ENCODE measurements at places on chromosomes 2 and 18.
A peak's percentile ranks its signal among the peaks of the same experiment; 100 is the strongest.

GRCh38 chr18:44599412-44599811, 81.3 kb upstream of the SETBP1 start:
- no peak for DNase-seq

DNA sequence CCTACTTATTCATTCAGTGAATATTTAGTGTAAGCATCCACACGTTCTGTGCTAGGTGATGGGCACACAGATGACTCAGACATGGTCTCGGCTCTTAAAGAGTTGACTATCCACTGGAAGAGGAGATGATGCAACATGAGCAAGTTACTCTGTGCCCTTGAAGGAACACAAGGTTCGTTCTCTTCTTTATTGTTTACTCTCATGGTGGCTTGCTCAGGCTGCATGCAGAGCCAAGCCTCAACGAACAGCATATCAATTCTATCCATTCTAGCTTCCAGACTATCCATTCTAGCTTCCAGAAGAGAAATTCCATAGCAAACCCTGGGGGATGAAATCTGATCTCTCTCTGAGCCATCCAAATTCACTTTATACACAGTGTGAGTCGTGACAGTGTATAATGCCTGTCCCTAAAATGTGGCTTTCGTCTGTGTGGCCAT, 68.1 kb upstream of the CTAGE1 start:
- no peak for DNase-seq

- DNase-seq = no peak
These were observed 108.6 kb upstream of the CNTNAP5 start for GRCh38 chr2:123916531-123916930.

- DNase-seq = no peak
These were observed 123.1 kb downstream of the EIPR1 start for GRCh38 chr2:3254442-3254941.

DNA sequence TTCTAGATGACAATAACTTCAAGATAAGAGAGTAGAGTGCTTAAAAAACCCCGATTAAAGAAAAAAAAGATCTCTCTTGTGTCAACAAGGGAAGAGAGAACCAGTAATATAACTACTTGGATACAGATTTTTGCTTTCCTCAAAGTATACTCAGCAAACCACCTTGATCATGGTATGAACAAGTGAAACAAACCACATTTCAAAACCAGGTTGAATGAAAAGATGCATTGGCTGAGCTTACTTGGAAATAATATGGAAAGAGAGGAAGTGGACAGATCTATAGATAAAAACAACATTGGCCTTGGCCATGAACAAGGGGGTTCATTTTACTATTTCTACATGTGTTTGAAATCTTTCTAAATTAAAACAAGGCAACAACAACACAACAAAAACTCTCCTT, 50.1 kb downstream of the ATP8B1 start:
- DNase-seq = no peak

DNA sequence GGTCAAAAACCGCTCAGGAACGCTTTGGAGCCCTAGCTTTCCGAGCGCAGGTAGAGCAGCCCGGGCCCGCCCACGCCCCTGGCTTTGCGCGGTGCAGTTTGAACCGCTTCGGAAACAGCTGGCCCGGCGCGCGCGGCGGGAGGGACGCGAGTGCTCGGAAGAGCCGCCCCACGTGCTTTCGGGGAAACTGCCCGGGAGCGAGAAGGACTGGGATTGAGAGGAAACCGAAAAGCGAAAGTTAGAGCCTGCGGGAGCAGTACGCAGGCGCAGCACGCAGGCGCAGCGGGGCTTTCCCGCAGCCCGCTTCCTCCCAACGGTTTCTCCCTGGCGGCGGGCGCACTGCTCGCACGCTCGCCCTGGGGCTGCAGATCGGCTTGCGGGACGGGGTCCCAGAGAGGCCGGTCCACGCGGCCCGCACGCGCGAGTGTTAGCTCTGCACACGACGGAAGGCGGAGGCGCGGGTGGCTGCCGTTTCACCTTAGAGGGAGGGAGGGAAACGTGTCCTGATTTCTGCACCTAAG, 6.3 kb upstream of the STAT1 start:
- DNase-seq = peak; percentile 90

DNA sequence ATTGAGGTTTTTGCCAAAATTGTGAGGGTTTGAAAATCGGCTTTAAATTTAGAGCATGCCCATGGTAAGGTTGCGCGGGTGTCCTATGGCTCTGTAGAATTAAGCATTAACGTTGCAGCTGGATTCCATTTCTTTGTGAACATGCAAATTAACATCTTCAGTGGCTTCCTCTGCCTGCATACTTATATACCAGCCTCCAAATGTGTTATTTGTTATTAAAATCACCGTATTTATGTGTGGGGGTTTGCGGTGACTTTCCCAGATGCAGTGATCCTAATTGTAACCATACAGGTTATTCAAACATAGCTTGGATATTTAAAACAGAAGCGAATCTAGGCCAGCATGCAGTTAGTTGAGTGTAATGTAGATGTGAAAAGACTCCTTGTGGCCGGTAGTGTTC, 80.2 kb downstream of the TGOLN2 start:
- no peak for DNase-seq

DNA sequence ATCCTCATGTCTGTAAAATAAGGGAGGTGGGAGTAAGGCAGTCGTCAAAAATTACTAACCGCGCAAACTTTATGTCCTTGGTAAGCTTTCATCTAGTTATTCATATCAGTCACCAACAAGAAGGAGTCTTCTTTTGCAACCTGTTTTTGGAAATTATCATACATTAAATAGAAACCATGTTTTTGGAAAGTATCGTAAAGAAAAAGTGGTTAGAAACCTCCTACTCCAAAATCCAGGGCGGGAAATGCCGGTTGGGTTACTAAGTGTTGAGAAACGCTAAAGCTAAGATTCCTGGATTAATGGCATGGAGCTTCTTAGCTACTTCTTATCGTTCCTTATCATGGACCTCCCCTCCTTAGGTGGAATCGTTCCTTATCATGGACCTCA, 778 bp downstream of the BBS5 start:
- no peak for DNase-seq

DNA sequence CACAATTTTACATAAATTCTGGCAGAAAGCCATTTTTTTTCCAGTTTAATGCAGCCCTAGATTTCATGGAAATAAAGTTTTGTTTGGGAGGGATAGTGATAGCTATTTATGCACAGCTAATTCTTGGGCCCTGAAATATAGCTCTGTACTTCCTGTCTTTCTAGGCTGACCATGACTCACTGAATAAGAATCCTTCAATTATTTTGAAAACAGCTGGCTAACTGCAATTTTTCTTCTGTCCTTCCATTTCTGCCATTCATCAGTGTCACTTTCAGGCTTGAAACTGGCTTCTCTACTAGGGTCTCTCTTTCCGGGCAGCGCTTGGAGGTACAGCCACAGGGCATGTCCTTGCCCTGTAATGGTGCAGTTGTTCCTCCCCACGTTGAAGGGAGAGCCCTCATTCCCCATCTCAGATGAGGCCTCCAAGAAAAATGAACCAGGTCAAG, 97.1 kb upstream of the TMEM178A start:
- DNase-seq = no peak

- DNase-seq = no peak
These were observed 89.7 kb upstream of the GCFC2 start for GRCh38 chr2:75800456-75800855.

GRCh38 chr2:11829947-11830707, 83.7 kb downstream of the LPIN1 start:
- DNase-seq = no peak

- DNase-seq = no peak
These were observed 109.4 kb downstream of the ZNF516 start for GRCh38 chr18:76385681-76385975.

GRCh38 chr2:128455721-128456050, 137.0 kb upstream of the HS6ST1 start:
- DNase-seq = no peak

GRCh38 chr2:146908776-146909175, 936.1 kb upstream of the ACVR2A start:
- DNase-seq = no peak

DNA sequence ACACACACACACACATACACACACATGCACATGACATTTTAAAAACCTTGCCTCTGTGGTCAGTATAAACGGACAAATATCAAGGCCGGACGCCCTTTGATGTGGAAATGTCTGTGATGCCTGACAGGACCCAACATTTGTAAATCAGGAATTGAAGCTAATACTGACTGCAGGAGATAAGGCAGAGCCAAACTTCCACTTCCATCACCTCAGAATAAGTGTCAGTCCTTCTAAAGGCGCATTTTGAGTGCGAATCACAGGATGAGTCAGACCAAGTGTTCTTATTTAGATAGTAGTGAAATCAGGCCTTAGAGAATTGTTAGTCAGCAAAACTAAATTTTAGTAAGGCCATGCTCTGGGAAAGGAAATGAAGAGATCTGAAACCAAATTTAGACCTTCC, 211.7 kb upstream of the LRATD1 start:
- no peak for DNase-seq

GRCh38 chr2:225471482-225471881, 72.0 kb downstream of the NYAP2 start:
- DNase-seq = no peak
